Mesenteric fat pad (tissue), 1 donor: ENCODE measurements at places on chromosomes 11 and 22. TPM values are rescaled to one million over a fixed set of nuclear protein-coding genes. Genes with fewer than 3 reads are reported as not detected.

GRCh38 chr11:100866453-100866852, 179.4 kb downstream of the ARHGAP42 start:
- DNase-seq, result no peak

DNA sequence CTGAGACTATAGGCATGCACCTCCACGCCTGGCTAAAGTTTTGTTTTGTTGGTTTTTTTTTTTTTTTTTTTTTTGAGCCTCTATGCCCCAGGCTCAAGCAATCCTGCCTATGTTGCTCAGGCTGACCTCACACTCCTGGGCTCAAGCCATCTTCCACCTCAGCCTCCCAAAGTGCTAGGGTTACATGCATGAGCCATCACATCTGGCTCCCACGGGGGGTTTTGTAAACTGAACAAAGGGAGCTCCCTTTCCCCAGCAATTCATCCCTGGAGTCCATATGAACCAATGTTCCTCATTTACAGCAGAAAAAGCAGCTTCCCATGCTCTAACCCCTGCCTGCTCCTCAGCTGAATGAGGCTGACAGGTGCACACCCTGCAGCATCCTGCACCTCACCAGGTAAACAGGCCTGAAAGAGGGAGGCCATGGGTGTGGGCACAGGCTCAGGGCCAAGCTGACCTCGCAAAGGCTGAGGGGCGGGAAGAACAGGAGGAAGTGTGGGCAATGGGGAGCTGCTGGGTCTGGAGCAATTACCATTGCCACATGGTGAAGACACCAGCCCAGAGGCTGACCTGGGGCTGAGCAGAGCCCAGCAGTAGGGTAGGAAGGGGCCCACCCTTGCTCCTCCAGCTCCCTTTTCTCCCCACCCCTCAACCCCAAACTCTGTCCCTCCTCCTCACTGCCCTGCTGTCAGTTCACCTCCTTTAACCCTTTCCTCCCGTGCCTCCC, 58.2 kb downstream of the RBX1 start:
- DNase-seq, result no peak

DNA sequence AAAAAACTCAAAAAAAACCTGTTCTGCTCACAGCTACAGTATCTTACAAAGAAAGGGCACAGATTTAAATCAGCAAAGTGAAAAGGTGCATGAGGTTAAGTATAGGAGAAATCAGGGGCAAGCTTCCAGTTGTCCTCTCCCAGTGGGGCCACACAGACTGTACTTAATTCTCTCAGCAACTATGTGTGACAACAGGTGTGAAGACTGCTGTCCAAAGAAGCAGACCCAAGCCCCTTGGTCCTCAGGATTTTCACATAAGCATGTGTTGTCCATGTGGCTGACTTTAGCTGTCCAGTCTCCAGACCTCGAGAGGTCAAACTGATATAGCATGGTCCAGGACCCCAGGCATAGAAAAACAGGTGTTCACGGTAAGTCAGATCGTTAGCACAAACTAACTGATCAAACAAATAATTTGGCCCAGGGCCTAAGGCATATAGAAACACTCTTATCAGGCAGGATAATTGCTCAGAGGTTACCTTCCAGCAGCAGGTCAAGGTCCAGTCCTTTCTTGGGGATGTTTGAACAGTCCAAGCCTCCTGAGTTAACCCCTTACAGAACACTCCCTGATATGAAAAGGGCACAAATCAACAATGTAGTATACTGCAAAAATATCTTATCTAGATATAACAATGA, 21.1 kb upstream of the CSTF3 start:
- no peak for DNase-seq

DNA sequence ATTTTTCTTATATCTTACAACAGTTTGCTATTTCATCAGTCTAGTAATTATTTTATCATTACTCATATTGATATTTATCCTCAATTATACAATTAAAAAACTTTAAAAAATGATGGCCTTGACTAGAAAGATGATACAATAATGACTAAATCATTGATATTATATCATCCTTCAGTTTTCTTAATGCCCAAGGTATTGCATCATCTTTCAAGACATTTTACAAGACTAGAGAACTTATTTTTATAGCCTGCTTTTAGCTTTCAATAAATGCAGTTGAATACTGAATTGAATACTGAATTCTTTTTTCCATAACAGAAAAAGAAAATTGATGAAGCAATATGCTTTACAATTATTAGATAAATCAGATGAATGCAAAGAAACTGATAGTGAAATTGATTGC, 886.5 kb upstream of the LRRC4C start:
- DNase-seq, result no peak

The INCENP gene
- total RNA-seq, result 14.7 TPM

DNA sequence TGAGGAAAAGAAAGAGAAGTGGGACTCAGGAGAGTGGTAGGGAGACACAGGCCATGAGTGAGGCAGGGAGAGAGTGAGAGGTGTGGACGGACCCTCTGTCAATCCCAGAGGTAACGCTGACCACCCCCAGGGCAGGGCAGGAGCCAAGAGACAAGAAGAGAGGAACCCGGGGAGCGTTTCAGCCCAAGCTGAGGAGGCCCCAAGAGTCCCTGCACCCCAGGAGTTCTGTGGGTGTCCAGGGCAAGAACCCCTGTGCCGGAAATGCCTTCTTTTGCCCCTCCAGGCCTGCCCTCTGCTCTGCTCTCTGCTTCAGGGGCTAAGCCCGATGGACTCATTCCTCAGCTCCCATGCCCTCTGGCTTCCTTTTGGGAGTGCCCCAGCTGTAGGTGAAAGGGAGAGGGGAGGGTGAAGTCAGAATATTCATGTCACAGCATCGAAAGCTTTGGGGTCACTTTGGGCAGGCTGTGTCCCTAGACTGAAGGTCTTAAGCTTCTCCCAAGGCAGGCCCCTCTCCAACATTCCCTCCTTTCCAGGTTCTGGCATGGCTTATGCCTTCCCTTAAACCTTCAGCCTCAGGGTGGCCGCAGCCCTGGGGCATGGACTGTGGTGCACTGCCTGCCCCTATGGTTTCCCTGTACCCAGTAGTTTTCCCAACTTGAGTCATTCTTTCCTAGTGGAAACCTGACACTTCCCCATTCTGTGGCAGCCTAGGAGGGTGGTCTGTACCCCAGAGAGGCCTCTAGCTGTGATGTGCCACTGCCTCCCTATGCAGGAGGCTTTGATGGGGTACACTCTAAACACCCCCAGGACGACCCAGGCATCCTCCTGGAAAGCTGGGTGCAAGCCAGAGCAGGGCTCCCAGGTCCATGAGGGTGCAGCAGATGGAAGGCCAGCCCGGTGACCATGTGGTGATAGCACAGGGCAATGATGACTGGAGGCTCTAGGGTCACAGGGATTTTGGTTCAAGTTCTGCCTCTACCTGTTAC, 27.1 kb downstream of the MYEOV start:
- DNase-seq, result peak; percentile 45

The RASD2 gene
- 1.6 TPM for total RNA-seq

GRCh38 chr22:33605666-33606065, 314.6 kb downstream of the LARGE1 start:
- no peak for DNase-seq
